ENCODE measurements at places on chromosomes 11 and 22.

GRCh38 chr11:540583-541432 lies 3.5 kb downstream of the LRRC56 start:
- no peak for DNase-seq

GRCh38 chr11:128776424-128777284 lies 82.8 kb downstream of the FLI1 start:
- DNase-seq, result no peak

DNA sequence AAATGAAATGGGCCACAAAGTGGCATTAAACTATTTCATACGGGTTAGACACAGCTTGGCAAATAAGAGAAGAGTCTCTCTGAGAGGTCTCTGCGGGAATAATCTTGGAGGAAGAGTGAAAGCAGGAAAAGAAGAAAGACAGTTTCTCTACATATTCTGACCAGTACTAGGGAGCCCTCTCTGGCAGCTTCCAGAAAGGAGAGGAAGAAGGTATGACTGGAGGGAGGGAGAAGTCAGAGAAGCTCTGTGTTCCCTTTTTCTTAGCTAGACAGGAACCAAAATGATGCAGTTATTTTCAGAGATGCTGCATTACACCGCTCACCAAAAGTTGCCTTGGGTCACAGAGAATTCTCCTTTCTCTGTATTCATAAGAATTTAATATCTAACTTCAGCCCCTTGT lies 382.1 kb downstream of the KCNA4 start:
- no peak for DNase-seq

DNA sequence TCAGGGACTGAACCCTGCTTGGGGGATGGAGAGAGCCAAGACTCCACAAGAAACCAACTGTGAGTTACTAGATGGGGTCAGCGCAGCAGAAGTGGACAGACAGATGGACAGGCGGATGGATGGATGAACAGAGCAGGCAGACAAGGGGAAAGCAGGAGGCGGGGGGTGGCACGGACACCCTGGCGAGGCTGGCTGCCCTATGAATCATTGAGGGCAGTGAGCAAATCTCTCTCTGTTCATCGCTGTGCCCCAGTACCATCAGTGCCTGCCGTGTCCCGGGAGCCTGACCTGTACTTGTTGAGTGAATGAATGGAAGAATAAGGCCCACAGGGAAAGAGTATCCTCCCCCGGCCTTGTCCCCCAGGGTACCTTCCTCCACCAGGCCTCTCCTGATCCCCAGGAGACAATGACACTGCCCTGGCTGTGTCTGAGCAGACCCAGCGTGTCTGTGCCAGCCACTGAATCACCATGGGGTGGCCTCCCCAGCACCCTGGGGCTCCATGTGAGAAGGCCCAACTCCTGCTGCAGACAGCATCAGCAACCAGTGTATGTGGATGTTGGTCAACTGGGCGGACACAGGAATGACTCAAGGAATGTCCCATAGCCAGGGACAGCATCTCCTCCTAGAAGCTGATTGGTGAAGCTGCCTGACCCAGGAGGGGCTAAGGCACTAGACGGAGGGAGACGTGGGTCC lies 5.1 kb upstream of the KLHL35 start:
- DNase-seq, result no peak

- no peak for DNase-seq
Observed at GRCh38 chr11:68403424-68403823, 57.1 kb upstream of the PPP6R3 start.

All from urothelium cell line (cell line).